ENCODE measurements at places on chromosomes 1 and 21.

DNA sequence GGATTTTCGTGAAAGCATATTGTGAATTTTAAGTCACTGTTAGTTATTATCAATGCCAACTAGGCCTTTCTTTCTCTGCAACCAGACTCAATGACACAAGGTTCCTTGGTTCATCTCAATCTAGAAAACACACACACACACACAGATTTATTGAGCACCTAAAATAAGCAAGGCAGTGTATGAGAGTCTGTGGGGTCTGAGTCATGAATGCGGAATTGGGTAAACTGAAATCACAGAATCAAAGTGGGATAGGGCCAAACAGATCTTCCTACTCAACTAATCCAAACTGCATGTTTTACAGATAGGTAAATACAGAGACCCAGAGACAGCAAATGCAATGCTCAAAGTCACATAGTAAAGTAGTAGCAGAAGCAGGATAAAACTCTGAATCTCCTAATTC, 48.5 kb upstream of the NRDC start:
- no peak for DNase-seq

DNA sequence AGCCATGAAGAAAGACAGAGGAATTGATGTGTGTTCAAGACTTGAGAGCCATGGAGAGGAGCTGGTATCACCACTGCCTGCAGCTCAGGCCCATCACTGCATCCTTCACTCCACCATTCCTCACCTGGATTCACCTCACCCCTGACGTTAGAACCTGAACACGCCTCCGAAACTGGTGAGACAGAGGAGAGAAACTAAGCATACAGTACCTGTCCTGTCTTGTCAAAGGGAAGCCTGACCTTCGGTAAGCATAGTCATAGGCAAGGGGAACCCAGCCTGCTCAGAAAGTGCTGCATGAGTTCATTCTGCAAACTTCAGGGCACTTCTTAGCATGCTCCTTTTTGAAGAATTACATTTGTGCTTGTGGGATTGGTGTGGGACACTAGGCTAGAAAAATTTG, 425.8 kb downstream of the DSCAM start:
- DNase-seq, result no peak

- no peak for DNase-seq
Observed at GRCh38 chr1:12314333-12314903, 84.6 kb downstream of the VPS13D start.

DNA sequence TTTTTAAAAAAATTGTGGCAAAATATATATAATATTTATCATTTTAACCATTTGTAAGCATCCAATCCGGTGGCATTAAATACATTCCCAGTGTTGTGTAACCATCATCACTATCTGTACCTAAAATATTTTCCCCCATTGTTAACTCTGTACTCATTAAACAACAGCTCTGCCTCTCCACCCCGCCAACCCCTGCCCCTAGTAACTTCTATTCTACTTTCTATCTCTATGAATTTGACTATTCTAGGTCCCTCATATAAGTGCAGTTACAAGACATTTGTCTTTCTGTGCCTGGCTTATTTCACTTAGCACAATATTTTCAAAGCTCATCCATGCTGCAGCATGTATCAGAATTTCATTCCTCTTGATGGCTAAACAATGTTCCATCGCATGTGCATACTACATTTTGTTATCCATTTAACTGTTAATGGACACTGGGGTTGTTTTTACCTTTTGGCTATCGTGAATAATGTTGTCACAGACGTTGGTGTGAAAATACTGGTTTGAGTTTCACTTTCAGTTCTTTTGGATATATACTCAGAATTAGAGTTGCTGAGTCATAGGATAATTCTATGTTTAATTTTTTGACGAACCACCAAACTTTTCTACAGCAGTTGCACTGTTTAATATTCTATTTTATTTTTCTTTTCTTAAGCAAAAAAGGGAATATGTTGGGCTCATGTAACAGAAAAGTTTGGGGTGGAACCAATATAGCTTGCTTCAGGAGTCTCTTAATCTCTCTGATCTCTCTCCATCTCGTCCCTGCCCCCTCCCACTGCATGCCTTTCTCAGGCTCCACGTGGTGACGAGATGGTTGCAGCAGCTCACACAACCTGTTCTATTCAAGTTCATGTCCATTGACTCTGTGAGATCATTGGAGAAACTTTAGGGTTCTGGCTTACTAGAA, 25.2 kb upstream of the RCAN1 start:
- no peak for DNase-seq

GRCh38 chr1:244350027-244350426, 101.7 kb downstream of the ADSS2 start:
- DNase-seq, result no peak

DNA sequence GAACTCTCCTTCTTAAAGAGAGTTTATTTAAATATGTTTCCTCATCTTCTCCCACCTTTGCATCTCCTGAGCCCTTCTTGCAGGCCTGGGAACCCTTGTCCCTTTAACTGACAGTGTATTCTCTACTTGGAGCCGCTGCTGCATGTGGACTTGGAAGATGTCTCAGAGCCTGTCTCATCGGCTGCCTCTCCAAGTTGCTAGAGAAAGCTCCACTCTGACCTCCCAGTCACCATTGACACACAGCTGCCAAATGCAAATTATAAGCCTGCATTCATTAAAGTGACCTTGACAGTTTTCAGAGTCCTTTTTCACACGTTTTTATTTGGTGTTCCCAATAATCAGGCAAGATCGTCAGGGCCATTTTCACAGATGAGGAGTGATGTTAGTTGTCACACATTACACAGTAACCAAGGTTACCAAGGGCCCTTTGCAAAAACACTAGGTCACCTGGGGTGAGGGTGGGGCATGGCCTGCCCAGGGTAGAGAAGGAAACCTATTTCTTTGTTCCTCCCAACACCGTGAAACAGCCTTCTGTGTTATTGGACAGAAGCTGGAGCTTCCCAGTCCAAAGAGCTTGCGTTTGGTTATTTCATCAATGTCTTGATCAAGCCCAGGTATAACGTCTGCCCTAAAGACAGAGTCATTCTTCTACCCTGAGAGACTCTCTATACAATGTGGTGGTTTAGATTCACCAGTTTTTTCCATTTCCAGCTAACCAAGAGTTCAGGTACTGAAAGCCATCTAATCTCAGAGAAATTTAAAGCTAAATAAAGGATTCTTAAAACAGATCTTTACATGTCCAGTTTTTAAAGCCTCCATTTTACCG, 164.1 kb downstream of the GALNT2 start:
- DNase-seq, result no peak

GRCh38 chr1:247274605-247275256, 18.9 kb downstream of the VN1R5 start:
- no peak for DNase-seq

Measured in CD8-positive, alpha-beta T cell (primary cell).